B cell (primary cell): ENCODE measurements at places on chromosomes 1 and 21. TPM values are rescaled to one million over a fixed set of nuclear protein-coding genes. Genes with fewer than 3 reads are reported as not detected.

AIRE gene
- 0.24 TPM in 1 of 2 replicates, not detected in the other for total RNA-seq

CBS gene
- 0.44 and 2.0 TPM in 2 replicates for total RNA-seq

- DNase-seq, result no peak
Measured at GRCh38 chr21:37522641-37523295, 156.2 kb downstream of the DYRK1A start.

DNA sequence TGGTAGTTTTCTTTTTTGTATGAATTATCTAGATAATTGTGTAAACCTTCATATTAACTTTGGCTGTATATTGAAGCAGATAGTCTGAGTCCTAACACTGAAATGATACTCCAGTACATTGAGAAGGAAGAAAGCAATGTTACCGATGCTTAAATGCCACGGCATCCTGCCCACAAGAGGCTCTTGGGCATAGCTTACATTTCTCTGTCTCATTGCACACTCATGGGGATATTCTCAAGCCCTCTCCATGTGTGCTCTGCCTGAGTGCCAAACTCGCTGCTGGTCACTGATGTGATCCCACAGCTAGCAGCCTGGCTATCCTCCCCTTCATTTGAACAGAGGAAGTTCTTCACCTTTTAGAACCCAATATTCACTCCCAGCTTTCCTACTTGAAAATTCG, 179.4 kb downstream of the TGFB2 start:
- no peak for DNase-seq

DNA sequence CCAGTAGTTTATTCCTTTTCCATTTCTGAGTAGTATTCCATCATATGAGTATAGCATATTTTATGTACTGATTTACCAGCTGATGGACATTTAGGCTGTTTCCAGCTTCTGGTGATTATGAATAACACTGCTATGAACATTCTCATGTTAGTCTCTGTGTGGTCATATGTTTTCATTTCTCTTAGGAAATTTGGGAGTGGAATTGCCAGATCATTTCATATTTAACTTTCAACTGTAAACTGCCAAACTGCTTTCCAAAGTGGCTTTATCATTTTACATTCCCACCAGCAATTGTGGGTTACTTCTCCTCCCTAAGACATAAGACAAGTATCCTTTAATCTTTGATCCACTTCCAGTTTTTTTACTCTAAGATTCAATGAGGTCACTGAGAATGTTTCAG, 85.7 kb upstream of the RALGPS2 start:
- no peak for DNase-seq

DNA sequence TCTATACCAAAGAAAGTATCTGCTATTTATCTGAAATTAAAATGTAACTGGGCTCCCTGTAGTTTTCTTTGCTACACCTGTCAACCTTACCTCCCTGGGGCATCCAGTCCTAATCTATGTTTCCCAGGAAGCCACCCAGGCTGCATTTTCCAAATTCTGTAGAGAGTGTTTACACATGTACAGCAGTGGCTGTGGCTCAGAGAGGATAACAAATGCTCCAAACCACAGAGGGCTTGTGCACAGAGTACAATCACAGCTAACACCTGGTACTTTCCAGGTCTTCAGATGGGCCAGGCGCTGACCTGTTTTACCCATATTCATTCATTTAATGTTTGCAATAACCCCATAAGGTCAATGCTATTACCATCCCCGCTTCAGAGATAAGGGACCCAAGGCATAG, 146.5 kb upstream of the TNR start:
- DNase-seq, result no peak

DNA sequence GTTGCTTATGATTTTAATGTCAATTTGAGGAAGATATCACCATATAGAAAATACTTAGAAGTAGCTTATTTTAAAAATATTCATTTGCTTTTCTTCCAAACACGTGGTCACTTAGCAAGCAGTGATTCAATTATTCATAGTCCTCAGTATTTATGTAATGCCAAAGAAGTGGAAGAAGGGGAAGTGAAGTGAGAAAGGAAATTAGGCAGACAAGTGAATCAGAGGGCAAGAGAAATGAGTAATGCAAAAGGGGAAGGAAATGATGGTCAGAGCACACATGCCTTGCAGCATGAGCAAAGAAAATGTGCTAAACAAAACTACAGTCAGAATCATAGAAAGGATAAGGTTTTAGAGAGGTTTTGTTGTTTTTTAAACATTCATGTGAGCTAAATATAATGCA, 31.8 kb downstream of the SDCCAG8 start:
- peak; percentile 74 for DNase-seq

DNA sequence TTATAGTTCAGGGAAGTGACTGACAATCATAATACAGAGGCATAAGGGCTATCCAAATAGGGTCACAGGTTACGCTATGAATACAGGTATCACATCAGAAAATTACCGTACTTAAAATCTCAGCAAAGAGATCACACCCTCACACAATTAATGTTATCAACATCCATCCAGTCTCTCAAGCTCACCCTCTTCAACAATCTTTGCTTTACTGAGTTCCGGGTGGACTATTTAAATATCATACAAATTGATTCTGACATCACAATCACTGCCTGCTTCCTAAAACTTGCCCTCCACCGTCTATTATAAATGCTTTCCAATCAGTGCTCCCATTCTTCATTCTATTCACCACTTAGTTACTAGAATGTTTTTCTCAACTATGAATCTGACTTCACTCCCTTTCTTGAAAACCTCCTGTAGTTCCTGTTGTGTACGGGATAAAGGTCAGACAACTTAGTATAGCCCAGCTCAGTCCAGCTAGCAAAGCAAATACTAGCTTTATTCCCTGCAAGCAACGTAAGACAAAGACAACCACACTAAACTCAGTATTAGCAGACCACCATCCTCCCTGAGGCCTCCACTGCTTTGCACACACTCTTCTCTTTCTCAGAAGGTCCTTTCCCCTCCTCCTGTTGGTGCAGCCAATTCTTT, 398.7 kb downstream of the SMYD3 start:
- DNase-seq, result no peak

DNA sequence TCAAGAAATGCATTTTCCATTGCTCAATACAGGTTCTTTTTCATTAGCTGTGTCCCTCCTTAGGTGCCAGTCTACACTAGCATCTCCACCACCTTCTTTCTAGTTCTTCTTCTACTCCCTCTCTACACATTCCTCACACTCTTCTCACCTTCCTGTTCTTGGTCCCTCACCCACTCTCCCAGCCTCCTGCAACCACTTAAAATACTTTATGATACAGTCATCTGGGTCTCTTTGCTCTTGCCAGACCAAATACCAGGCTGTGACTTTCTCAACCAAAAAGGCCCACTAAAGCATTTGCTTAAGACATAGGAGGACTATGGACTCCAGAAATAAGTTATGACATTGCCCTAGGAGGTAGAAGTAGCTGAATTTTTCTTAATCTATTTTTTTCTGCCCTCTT, 35.1 kb downstream of the PIGM start:
- DNase-seq, result no peak

DNA sequence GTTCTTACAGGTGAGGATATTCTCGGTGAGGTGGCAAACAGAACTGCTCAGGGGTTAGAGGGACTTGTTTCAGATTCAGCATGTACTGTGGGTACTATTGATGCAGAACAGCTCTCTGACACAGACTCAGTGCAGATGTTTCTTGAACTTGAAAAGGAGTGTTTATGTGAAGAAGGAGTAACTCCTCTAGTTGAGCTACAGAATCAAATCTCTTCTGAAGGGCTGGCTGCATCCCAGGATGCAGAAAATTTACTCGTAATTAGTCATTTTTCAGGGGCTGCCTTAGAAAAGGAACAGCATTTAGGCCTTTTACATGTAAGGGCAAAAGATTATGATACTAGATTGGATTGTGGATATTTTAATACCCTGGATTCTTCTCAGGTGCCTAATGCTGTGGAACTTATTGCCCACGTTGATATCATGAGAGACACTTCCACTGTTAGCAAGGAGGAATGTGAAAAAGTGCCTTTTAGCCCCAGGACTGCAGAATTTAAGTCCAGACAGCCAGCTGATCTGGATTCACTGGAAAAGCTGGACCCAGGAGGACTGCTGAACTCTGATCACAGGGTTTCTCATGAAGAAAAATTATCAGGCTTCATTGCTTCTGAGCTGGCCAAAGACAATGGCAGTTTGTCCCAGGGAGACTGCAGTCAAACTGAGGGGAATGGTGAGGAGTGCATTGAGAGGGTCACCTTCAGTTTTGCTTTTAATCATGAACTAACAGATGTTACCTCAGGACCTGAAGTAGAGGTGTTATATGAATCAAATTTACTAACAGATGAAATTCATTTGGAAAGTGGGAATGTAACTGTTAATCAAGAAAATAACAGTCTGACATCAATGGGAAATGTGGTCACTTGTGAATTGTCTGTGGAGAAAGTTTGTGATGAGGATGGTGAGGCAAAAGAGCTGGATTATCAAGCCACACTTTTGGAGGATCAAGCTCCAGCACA, 79.6 kb upstream of the BMP8A start:
- DNase-seq, result no peak
